ENCODE measurements at places on chromosomes 1 and 21.

DNA sequence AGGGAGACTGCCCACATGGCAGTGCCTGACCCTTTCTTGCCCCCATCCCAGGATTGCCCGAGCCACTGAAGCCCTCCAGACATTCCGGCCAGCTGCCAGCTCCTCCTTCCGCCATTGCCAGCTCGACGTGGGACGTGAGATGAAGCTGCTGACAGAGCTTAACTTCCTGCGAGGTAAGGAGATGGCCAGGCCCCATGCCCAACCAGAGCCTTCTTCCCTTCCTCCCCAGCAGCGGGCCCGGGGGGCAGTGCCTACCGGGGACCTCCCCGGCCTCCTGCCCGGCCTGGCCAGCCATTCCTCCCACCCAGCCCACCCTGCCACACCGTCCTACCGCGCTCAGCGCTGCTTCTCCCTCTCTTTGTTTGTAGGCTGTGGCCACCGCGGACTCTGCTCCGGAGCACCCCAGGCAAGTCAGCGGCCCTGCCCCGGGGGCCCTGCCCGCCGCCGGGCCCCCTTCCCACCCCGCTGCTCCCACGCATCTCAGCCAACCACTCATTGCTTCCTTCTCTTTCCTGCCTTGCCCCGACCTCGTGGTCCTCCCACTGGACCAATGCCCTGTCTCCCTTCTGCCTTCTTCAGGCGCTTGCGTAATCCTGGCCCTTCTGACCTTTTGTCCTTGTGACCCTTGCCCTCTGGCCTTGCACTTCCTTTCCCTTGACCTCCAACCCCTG, 4.9 kb downstream of the TRIM46 start:
- DNase-seq: no peak

- no peak for DNase-seq
Measured at GRCh38 chr21:43749651-43750262, 26.4 kb downstream of the CSTB start.

DNA sequence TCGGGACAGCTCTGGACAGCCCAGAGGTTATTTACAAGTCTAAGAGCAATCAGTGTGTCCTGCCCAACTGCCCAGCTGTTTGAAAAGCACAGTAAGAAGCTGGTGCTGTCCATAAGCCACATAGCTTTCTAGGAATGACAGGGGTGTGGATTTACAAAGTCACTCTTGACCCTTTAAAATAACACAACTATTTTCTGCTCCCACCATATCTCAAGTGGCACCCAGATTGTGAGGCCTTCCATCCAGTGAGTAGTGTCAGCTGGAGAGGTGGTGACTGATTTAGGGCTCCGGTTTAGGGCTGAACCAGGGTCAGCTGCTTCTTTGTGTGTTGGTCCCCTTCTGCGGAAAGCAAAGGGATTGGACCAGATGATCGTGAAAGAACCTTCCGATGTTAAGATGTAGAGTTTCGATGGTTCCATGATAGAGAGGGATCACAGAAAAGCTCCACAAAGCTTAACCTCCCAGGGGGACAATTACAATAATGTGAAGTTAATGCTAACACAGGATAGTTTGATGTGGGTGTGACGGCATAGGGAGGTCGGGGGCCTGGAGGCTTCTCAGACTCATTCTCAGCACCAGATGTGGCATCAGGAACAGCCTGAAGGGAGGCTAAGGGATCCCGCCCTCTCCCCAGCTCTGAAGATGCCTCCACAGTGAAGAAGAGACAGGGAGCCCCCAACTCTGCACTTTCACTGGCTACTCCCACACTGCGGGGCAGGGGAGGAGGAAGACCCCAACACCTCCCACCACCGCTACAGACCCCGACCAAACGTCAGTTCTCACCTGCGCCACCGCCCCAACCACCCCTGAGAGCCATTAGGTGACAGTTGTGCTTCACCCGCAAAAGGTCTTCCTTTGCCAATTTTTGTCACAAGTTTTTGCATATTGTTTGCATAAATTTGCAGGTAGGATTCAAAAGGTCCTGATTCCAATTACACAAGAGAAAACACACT, 40.6 kb downstream of the LRRC3 start:
- no peak for DNase-seq

DNA sequence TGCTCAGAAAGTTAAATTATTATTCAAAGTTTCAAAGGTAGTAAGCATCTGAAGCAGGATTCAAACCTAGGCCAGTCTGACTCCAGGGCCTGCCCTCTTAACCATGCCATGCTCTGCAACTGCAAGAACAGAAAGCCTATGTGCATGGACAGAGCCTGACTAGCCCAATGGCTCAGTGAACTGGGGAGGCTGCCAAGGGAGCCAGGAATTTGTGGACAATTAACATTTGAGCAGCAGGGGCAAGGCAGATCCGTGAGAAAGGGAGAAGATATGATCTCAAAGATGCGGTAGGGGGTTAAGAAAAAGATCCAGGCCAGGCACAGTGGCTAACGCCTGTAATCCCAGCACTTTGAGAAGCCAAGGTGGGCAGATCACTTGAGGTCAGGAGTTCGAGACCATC, 6.5 kb upstream of the ATP1A4 start:
- no peak for DNase-seq

- DNase-seq: no peak
Measured at GRCh38 chr1:206110820-206111219, 6.4 kb downstream of the AVPR1B start.

DNA sequence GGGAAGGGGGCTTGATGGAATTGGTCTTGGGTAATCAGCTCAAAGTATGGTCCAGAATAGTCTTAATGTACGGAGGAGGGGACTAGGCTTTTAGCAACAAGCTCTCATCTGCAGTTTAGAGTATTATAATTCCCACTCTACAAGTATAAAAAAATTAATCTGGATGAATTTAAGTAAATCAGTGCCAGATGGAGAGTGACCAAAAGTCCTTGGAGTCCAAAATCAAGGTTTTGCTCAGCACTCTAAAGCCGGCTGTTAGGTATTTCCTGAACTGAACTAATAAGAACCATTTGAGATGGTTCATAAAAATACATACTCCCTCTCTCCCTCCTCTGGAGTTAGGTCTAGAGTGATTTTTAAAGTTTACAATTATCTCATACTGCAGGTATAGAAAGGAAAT, 23.7 kb downstream of the GLUL start:
- no peak for DNase-seq

DNA sequence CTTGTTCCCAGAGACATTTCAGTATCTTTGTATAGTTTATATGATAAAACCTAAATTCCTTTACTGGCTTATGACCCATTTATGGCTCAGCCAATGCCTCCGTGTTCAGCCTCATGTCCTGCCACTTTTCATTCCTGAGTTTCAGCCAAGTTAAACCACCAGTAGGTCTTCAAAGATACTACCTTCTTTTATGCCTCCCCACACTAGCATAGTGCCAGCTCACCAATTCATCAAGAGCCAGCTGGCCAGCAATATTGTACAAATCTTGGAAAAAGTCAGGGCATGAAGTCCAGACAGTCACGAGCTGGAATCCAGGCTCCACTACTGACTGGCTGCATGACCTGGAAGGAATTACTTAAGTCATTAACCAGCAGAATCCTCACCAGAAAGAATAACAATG, 446.0 kb downstream of the GPATCH2 start:
- no peak for DNase-seq

DNA sequence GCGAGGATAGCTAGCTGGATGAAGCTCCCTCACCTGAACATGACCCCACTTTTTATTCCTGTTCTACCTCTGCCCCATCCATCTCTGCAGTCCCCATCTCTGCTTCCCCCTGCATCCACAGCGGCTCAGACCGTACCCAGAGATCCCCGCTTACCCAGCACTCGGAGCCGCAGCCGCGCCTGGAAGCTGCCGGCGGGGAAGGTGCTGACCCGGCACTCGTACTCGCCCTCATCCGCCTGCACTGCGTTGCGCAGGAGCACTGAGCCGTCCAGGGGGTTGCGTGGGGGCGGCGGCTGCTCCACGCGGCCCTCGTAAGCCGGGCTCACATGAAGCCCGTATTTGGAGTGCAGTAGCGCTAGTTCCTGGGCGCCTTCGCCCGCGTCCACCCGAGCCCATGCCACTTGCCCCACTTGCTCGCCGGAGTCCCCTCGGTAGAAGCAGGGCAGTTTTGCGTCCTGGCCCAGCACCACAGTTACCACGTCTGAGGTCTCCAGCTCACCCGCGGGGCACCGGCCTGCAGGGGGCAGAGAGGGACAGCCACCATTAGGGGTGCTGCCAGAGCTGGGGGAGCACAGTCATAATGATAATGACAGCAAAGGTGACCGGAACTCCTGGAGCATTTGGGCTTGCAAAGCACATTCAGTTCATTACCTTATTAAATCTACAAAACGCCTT, 9.8 kb downstream of the NECTIN4 start:
- no peak for DNase-seq

- no peak for DNase-seq
Measured at GRCh38 chr1:21763694-21764419, 19.1 kb downstream of the USP48 start.

Measured in NCI-H82 (cell line).